Astrocyte of the spinal cord (primary cell): ENCODE measurements at places on chromosomes 1 and 21.
A peak's percentile ranks its signal among the peaks of the same experiment; 100 is the strongest.

DNA sequence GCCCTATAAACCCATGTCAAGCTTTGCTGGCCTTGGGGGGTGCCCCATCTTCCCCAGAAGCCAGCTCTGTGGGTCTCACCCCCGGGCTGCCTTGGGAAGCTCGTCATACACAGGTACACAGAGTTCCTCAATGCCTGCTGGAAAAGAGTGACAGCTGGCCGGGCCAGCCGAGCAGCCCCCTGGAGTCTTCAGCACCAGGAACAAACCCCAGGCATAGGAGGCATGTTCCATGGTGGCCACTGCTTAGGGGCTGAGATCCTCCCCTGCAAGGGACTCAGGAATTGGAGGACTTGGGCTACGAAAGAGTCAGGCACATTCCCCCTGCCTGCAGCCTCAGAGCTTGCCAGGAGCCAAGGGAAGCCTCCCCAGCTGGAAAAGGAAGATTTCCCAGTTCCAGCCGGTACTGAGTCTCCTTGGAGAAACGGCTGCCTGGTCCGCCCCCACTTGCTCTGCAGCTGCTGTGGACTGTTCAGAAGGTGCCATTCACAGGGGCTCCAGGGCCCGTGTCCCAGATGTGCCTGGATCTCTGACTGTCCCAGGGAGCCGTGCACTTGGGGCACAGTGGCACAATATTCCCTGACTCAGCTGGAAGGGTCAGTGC lies 89.5 kb downstream of the STUM start:
- DNase-seq: no peak

GRCh38 chr1:89465201-89465600 lies 59.4 kb upstream of the LRRC8B start:
- no peak for DNase-seq

GRCh38 chr21:32456497-32456918 lies 44.0 kb downstream of the EVA1C start:
- DNase-seq: peak; percentile 70

DNA sequence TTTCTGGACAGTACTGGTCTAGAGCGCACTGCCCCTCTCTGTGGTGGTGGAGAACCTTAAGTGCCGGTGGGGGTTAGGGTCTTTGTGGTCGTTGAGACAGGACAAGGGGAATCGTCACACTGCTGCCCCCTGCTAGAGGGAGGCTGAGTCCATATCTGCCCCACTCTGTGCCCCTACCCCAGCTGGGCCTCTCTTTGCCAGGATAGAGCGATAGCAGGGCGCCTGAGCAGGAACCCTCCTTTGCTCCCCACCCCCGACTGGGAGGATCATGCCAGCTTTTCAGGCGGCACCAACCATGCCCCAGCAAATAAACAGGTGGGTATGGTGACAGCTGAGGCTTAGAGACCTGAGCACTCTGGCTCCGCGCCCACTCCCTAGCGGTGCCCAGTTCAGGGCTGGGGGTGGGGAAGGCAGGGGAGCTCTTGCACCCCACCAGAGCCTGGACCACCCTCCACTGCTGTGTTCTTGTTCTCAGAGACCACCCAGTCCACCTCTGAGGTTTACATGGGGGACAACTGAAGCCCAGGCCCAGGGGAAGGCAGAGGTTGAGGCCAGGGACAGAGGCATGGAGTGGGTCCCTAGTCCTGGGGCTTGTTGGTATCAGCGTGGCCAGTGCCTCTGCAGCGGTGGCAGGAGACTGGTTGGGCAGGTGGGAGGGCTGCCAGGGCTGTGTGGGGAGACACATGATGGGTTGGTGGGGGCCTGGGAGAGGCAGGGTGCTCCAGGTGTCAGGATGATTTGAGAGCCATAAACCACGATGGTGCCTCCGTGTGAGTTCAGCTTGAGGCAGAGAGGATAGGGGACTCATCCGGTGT lies 1.6 kb downstream of the PADI2 start:
- DNase-seq: no peak

- peak; percentile 55 for DNase-seq
Observed at GRCh38 chr1:221994274-221994698, 252.4 kb upstream of the DUSP10 start.

DNA sequence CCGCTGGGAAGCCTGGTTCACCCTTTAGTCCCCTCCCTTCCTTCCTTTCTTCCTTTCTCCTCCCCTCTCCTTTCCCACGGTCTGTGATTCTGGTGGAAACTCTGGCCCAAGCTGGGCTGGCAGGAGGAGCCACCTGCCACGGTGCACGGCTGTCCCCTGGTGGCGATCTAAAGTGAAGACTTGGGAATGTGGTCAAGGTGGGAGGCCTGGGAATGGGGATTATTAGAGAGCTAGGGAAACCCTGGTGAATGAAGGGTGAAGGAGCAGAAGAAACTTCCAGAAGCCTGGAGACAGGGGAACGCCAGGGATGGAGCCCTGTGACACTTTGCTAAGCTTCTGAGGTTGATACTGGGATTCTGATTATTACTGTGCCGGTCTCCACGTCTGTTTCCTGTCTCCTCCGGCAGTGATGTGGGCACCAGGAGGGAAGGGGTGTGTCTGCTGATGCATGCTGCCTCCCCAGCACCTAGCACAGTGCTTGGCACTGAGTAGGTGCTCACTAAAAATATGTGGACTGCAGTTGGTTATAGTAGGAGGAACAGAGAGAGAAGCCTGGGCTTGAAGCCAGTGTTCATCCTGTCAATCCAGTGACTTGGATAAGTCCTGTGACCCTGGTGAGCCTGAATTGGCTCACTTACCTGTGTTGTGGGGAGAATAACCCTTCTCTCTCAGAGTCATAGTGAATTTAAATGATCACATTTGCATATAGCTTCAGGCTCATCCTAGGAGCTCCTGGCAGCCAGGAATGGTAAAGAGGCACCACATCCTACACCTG lies 71.2 kb upstream of the NBPF3 start:
- peak; percentile 83 for DNase-seq

GRCh38 chr1:18536356-18536755 lies 55.6 kb downstream of the KLHDC7A start:
- DNase-seq: no peak

DNA sequence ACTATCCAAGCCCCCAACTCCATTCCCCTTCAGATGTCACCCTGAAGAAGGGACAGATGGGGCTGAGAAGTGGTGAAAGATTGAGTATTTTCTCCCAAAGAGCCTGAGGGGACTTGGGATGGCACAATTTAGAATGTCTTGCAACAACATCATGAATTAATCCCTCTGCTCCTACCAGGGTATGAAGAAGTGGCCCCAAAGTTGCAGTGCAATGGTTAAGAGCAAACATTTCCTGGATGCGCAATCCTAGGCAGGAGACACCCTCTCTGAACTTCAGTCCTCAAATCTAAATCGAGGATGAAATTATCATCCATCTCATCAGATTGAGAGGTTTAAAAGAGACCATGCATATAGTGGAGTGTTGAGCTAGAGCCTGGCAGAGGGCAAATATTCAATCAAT lies 28.6 kb upstream of the CITED4 start:
- no peak for DNase-seq

DNA sequence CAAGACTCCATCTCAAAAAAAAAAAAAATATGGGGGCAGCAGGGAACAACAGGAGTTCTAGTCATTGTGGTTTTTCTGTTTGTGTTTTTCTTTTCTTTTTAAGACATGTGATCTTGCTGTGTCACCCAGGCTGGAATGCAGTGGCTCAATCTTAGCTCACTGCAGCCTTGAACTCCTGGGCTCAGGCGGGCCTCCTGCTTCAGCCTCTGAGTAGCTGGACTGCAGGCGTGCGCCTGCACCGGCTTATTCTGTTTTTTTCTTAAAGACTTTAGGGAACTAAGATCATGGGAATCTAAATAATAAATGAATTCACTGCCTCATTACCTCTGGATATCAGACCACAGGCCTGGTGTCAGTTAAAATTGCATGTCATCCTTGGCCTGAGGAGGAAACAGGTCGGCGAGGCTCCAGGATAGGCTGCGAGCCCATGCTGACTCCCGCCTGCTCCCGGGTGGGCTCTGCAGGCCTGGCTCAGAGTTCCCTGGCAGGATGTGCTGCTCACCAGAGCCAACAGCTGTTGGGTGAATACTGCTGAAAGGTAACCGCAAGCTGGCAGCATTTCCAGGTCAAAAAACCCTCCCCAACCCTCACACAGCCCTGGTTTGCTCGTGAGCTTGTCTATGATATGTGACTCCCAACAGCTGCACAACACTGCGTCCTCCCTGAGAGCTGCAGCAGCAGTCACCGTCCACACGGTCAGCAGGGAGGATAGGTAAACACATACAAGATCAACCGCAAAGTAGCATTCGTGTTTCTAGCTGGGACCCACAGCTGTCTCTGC lies 58.1 kb downstream of the SCCPDH start:
- peak; percentile 81 for DNase-seq

DNA sequence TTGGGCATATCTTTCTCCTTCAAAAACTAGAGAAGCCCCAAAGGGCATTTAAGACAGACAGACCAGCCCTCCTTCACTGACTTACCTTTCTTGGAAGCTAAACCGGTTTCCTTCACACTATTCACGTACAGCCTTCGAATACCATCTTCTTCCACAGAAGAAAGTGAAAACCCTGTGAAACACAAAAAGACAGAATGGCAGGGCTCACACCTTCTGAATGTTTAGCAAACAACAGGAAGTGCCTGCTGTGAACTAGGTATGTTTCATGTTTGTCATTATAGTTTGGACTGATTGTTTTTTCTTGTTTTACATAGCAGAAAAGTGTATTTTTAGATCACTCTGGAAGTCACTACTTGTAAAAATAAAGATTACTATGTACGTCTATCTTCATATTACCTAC lies 148.6 kb upstream of the KRTAP19-8 start:
- no peak for DNase-seq

DNA sequence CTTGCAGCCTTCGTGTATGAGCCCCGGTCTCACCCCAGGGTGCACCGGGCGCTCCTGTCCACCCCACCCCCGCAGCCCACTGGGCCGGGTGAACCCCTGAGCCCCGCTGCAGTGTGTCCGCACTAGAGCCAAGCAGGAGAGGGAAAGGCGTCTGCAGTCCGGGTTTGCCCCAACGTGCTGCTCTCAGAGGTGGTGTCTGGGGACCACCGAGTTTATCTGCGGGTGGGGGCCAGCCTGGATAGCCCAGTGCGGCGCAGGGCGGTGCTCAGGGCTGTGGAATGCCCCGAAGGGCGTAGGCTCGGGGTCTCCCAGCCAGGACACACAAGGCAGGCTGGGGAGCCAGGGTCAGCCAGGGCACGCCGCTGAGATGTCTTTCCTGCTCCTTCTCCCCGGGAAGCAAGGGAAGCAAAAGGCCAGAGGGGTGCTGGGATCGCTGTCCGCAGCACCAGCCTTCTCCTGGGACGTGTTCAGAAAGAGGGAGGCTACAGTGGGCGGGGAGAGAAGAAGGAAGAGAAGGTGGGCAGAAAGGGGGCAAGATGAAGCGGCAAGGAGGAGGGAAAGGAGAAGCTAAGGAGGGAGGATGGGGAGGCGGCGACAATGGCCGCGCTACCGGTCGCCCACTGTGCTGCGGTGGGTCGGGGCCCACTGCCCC lies 56.6 kb downstream of the MAB21L3 start:
- DNase-seq: no peak

GRCh38 chr1:32899586-32900296 lies 1.4 kb downstream of the TMEM54 start:
- no peak for DNase-seq

DNA sequence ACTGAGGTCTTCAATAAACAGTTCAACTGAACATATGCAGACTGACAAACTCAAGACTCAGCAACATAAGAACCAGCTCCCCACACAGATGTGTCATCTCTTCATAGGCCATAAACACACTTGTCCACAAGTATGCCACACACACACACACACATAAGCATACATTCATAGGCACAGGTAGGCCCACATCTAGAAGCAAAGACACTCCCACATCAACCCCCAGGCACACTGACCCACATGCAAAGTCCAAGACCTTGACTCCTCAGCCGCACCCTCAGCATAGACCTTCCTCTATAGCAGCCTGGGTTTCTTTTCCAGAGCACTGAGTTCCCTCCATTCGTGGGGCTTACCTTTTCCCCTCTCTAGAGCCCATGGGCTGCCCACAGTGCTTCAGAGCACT lies 1.4 kb downstream of the LAD1 start:
- DNase-seq: no peak

DNA sequence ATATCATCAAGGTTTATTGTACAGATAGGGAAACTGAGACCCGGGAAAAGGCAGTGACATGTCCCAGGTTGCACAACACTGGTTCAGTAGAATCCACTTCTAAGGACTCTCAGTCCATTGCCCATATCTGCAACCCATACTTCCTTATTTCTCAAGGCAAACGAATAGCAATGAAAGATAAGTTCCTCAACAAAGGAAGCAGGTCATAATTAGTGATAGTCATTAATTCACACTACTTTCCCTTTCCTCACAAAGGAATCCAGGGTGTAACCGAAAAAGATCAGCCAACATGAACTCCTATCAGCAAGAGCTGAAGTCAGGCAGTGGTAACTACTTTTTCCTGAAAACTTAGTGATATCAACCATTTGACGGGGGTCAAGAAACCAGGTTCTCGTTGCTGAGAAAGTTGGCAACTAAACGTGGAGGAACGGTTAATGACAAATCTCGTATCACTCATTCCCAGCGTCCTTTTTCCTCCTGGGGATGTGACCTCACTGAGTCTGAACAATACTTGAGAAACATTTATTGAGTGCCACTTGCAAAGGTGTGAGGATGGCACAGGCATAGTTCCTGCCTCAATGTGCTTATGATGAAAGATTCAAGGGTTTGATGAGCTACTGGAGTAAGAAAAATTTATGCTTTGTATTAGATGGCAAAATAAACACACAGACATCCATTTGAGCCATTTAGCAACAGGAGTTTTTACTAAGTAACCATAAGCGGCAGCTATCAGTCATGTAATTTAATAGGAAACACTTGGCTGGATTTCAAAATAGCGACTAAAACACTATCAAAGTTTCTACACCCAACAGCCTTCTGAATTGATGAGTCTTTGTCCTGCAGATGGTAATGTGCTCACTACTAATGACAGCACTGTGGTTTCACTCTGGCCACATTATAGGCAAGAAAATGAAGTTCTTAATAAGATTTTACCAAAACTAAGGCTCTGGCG lies 82.3 kb downstream of the PLPP3 start:
- DNase-seq: no peak

GRCh38 chr1:214264196-214264595 lies 16.8 kb upstream of the SMYD2 start:
- DNase-seq: peak; percentile 41

DNA sequence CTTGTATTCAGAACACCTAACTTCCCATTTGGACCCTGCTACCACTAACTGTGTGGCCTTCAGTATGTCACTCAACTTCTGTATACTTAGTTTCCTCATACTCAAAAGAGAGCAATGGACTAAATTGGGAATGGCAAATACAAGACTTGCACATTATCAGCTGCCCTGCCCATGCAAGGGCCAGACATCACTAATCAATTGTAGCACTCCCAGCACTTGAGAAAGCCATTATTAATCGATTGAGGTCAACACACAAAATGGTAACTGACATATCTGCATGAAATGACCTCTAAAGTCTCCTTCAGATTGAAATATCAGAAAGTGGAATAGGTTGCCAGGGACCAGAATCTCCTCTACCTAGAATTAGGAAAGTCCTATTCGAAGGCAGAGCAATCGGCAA lies 59.2 kb downstream of the MT1HL1 start:
- DNase-seq: no peak

DNA sequence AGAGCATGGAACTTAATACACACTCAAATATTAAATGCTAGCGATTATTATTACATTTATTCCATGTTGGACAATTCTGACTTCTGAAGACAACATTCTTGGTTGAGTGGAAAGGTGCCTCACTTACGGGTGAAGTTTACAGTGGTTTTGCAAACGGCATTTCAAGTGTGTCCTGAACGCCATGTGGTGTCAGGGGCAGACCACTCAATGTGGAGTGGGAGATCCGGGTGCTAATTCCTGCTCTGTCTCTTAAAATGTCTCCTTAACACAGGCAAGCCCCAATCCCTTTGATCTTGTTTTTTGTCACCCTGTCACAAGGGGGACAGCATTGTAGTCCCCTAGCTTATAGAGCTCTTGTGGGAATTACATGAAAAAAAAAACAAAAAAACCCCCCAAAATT lies 5.6 kb upstream of the TDRD10 start:
- DNase-seq: no peak
